ENCODE measurements at places on chromosomes 12 and 14.

- no peak for DNase-seq
Measured at GRCh38 chr12:8698879-8699278, 1.1 kb downstream of the RIMKLB start.

DNA sequence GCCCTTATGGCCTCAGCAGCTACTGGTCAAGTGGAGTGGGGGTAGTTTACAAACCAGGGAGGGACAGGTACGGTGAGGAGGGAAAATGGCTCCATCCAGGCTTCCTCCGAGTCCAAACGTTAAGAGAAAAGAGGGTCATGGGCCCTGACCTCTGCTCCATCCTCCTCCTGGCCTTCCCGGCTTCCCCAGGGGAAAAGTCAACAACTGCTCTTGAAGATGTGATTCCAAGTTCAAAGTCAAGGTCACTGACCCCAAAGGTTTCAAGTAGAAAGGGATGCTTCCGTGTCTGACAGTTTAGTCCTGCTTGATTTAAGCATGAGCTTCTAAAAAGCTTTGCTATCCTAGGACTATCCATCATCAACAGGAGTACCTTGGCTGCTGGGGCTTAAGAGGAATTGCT lies 28.5 kb downstream of the CCDC88C start:
- no peak for DNase-seq

DNA sequence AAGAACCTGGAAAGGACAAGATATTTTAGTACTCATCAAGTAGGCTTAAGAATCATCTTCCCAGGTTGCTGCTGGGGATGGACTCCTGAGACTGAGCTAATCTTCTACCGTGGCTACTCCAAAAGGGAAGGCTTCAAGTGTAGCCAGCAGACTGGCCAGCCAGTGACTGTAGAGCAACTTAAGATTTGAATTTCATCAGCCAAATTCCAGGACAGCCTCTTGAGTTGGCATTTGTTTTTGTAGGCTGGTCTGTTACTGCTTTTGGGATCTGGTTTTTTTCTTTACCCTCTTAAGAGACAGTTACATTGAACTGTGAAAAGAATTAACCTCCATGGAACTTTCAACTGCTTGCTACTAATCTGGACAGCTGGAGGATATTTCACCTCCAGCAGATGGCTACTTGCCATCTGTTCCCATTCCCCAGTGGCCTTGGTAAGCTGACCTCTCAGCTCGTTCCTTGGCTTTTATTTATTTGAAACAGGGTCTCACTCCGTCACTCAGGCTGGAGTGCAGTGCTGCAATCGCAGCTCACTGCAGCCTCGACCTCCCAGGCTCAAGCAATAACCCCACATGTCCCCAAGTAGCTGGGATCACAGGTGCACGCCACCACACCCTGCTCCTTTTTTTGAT lies 20.7 kb downstream of the VTI1B start:
- no peak for DNase-seq

- no peak for DNase-seq
Measured at GRCh38 chr14:75519826-75520728, 2.2 kb upstream of the BATF start.

- DNase-seq: no peak
Measured at GRCh38 chr14:100887728-100888335, 15.7 kb downstream of the RTL1 start.

- no peak for DNase-seq
Measured at GRCh38 chr12:52454411-52455201, 2.7 kb upstream of the KRT6B start.

DNA sequence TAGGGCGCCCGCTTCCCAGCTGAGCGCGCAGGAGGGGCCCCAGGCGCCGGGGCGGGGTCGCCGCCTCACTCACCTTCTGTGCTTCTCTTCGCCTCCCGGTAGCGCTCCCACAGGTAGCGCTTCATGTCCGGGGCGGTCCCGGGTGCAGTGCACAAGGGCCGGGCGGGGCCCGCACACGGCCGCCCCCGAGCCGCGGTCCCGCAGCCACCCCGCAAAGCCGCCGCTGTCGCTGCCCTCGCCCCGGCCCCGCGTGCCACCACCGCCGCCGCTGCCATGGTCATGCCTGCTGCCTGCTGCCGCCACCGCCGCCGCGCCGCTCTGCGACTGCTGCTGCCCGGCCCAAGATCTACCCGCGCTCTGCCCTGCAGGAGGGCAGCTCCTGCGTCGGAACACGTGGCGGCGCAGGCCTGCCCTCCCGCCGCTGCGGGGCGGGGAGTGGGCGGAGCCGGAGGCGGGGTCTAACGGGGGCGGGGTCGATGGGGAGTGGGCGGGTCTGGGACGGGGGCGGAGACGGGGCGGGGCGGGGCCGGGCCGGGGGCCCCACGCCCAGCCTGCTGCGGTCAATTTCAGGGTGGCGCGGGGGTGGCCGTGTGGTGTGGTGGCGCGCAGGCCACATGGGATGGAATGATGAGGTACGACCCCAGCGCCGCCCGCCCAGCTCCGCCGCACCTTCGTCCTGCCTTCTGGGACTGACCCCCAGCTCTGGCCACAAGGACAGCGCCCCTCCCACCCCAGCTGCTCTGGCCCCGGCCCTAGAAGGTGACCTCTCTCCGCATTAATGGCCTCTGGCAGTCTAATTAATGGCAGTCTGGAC lies at the start of gene NT5DC3:
Gene NT5DC3, minus strand, starts transcription at position 359 of the 814 bp plus-strand sequence. Its CDS starts 78 bp downstream, at position 281.
- peak; percentile 76 for DNase-seq

GRCh38 chr12:20345866-20346265 lies 22.5 kb upstream of the PDE3A start:
- DNase-seq: no peak

DNA sequence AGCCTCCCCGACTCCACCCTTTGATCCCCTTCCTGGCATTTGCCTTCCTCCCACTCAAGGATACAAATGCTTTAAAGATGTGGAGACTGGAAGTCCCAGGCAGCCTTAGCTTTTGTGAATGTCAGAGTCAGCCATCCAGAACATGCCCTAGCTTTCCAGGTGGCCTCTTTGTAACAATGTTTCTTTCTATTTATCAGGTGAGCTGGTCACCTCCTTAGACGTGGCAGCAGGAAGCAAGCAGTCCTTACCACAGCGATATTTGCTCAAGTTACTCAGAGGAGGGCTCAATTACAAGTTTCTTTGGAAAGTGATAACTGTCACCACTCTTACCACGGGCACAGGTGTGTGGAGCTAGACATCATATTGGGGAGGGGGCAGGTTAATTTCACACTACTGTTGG lies 4.9 kb downstream of the GALNT6 start:
- no peak for DNase-seq

DNA sequence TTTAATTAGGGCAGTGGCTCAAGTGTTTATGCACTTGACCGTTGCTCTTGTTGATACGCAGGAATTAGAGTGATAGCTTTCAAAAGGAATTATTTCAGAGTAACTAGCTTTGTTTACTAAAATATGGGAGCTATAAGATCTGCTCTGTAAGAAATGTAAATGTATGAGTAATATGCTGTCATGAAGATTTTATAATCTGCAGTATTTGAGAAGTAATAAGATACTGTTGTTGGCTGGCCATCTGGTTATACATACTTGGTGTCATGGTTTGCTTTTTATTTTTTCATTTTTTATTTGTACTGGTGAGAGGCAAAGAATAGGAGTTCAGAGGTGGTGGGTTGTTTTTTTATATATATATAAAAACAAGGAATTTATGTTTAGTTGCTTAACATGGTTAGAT lies 58.5 kb downstream of the PLXNC1 start:
- DNase-seq: no peak

DNA sequence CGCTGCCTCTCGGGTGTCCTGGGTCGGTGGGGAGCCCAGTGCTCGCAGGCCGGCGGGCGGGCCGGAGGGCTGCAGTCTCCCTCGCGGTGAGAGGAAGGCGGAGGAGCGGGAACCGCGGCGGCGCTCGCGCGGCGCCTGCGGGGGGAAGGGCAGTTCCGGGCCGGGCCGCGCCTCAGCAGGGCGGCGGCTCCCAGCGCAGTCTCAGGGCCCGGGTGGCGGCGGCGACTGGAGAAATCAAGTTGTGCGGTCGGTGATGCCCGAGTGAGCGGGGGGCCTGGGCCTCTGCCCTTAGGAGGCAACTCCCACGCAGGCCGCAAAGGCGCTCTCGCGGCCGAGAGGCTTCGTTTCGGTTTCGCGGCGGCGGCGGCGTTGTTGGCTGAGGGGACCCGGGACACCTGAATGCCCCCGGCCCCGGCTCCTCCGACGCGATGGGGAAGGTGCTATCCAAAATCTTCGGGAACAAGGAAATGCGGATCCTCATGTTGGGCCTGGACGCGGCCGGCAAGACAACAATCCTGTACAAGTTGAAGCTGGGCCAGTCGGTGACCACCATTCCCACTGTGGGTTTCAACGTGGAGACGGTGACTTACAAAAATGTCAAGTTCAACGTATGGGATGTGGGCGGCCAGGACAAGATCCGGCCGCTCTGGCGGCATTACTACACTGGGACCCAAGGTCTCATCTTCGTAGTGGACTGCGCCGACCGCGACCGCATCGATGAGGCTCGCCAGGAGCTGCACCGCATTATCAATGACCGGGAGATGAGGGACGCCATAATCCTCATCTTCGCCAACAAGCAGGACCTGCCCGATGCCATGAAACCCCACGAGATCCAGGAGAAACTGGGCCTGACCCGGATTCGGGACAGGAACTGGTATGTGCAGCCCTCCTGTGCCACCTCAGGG lies 679 bp downstream of the ARF6 start:
- peak; percentile 74 for DNase-seq

- no peak for DNase-seq
Measured at GRCh38 chr14:71449316-71450055, 482.7 kb upstream of the RGS6 start.

DNA sequence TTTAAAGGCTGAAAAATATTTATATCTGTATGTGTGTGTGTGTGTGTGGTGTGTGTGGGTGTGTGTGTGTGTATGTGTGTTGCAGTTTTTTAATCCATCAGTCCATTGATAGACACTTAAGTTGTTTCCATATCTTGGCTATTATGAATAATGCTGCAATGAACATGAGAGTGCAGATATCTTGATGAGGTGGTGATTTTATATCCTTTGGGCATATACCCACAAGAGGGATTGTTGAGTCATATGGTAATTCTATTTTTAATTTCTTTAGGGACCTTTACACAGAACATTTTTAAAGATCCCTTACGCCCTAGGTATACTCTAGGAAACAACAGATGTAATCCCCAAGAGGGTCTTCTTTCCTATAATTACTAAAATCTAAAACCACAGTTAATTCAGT lies 154.5 kb upstream of the CLEC14A start:
- DNase-seq: no peak

DNA sequence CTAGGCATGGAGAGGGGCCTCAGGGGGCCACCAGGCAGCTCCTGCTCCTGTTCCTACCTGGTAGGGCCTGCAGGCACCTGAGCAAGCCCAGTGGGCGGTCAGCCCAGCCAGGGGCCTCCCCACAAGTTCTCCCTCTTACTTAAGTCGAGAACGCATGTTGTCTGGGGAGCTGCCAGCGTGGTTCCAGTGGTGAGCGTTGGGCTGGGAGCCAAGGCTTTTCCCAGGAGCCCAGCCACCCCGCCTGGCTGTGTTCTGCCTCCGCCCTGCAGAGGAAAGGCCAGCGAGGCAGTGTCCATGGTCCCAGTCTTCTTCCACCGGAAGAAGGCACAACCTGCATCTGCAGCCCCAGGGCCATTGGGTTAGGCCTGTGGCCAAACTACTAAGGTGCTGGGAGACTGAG lies 1.4 kb downstream of the C14orf180 start:
- DNase-seq: no peak

DNA sequence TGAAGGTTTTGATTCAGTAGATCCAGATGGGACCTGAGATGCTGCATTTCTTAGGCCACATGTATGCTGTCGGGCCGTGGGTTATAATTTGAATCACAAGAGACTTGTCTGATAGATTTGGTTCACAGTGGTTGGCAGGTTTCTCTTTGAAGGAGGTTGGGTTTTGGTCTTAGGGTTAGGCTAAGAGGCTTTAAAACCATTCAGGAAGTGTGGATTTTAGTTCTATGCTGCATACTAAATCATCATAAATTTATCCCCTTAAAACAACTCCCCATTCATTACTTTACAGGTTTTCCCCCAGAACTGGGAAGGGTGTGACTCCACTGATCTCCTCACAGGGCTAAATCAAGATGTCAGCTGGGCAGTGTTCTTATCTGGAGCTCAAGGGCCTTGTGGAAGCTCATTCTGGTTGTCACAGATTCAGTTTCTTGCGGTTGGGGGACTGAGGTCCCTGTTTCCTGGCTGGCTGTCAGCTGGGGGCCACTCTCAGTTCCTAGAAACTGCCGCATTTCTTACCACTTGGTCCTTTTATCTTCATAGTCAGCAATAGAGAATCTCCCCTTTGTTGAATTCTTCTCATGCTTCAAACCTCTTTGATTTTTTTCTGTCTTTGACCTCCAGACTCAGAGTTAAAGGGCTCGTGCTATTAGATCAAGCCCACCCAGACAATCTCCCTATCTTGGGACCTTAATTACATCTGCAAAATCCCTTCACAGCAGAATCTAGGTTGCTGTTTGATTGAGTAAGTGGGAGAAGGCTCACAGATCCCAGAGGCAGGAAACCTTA lies 20.6 kb upstream of the PCNX1 start:
- no peak for DNase-seq

- no peak for DNase-seq
Measured at GRCh38 chr12:122031342-122032216, 9.9 kb downstream of the BCL7A start.

GRCh38 chr14:101859958-101860357 lies 98.4 kb downstream of the PPP2R5C start:
- no peak for DNase-seq

DNA sequence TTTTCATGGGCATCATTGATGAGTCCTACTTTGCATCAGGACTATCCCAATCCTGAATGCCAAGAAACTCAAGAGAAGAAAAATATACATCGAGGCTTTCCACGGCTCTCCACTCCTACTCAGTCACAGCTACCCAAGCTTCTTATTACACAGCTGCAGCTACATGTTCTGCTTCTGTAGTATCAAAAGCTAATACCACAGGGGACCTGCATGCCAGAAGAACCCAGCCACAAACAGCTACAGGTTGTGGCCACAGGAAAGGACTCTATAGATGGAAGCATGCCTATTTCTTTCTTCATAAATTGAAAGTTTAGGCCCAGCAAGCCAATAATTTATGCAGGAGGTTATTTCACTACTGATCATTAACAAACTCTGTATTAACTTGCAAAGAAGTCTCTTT lies 209.7 kb upstream of the EGLN3 start:
- DNase-seq: no peak

DNA sequence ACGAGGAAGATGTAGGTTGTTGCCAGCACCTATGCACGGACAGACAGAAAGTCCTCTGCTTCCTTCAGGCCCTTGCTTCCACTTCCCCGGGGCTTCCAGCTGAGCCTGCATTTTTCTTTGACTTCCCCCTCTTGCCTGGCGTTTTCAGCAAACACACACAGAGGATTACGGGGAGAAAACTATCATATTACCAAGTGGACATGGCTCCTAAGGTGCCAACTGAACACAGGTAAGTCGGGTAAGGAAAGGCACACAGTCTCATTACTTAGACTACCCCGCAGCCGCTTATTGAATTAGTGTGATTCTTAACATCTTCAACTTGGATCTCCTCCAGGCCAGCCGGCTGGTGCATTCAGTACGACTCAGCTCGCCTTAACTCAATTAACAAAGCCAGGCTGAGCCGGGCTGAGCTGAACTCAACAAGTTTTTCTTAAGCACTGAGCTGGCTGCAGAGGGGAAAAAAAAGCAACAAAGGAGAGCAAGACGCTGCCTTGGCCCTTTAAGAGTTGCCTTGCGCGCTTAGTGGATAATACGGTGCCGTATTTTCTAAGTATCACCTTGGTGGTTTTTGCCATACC lies 19.2 kb upstream of the MAP1LC3B2 start:
- no peak for DNase-seq

GRCh38 chr14:104724407-104724980 lies 465 bp downstream of the ADSS1 start:
- no peak for DNase-seq
